ENCODE measurements at places on chromosomes 2 and 18.

- no peak for DNase-seq
Observed at GRCh38 chr2:160199683-160200389, at the start of gene ITGB6. Gene ITGB6, minus strand, starts transcription at chr2:160200272. Its CDS starts 209 bp downstream, at chr2:160200063.

DNA sequence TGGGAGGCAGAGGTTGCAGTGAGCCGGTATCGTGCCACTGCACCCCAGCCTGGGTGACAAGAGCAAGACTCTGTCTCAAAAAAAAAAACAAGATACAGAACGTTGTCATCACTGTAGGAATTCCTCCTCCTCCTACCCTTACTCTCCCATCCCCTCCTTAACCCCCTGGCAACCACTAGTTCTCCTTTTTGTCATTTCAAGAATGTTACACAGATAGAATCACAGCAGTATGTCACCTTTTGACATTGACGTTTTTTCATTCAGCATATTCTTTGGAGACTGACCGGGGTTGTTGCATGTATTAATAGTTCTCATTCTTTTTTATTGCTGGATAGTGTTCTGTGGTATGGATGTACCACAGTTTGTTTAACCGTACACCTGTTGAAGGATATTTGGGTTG, 32.4 kb downstream of the TTLL4 start:
- DNase-seq = no peak

GRCh38 chr2:74037379-74037860, 52.7 kb downstream of the TET3 start:
- no peak for DNase-seq

DNA sequence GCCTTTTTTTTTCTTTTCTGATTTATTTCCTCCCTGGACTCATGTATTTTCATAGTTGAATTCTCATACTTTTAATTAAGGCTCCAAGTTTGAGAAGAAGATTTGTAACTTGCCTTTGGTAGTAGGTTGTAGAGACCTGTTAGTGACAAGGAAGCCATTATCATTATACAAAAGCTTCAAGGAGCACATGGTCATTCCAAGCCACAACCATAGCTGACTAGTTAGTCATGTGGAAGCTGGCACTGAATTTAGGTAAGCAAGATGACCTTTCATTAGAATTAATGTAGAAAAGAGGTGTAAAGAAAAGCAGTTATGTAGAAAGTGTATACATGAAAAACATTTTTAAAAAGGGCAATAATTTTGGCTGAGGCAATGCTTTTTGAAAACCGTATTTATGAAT, 89.7 kb downstream of the LRP1B start:
- DNase-seq = no peak

- no peak for DNase-seq
Observed at GRCh38 chr2:9765611-9766531, 77.4 kb upstream of the TAF1B start.
